NCI-H1694 (cell line): ENCODE measurements at places on chromosomes 12 and 14.

- no peak for DNase-seq
These were observed 740.9 kb upstream of the FLRT2 start for GRCh38 chr14:84789012-84789411.

GRCh38 chr12:78191611-78192010 is 360.9 kb downstream of the NAV3 start:
- DNase-seq = no peak

DNA sequence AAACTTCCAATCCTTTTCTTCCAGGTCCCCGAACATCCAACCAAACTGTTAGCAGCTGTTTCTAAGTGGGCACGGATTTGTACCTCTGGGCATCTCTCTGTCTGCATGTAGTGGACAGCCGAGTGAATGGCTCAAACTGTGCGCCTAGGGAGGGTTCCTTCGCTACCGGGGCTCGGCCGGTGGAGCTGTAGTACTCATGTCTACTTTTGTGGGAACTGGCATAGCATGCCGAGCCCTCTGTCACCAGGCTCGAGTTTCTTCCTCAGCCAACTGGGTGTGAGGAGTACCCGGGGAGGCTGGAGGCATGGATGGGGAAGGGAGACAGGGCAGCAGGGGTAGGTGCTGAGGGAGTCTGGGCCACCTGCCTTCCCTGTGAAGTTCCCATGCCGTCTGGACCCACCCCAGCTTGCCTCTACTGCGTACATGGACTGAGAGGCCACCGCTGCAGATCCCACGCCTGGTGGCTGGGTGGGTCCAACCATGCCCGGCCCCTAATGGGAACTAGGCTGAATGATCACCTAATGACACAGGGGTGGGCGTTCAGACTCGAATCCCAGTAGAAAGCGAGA is 23.0 kb downstream of the TNFAIP2 start:
- no peak for DNase-seq

GRCh38 chr12:30111719-30112118 is 328.0 kb upstream of the TMTC1 start:
- DNase-seq = no peak

- no peak for DNase-seq
These were observed 13.6 kb downstream of the EP400 start for GRCh38 chr12:131963381-131963780.

DNA sequence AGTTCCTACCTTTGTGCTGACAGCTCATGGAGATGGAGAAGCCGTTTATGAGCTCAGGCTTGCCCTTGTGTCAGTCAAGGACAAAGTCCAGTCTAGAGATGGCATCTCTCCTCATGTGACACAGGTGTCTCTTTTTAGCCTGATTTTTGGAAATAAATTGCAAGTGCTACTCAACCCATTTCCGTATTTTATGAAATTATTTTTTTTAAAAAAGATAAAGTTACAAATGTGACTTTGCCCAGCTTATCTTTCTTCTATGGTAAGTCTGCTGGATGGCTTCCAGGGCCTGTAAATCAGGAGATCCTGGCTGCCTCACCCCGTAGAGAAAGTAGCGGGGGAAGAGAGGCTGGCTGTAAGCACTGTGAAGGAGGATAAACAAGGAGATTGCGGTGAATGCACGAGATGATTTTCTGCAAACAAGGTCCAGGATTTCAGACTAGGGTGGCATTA is 169.7 kb downstream of the MYRFL start:
- no peak for DNase-seq

DNA sequence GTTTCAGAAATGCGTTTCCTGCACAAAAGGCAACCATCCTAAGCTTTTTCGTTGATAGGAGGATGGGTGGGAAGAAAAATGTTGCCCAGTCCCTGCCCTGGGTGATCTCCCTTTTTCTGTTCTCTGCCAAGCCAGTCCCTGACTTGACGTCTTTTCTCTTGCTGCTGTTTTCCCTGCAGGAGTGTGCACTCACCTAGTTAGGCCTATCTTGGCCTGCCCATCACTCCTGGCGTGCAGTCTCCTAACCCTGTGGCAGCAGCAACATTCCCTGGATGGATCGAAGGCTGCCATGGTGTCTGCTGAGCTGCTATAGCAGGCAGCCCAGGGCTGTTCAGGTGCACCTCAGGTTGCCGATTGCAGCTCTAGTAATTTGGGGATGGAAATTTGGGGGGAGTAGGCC is 1.2 kb downstream of the UNC119B start:
- DNase-seq = no peak

GRCh38 chr12:42985506-42985905 is 396.0 kb upstream of the PRICKLE1 start:
- no peak for DNase-seq

- peak; percentile 96 for DNase-seq
These were observed 17.0 kb downstream of the ZDHHC22 start for GRCh38 chr14:77124345-77125280.
